ENCODE measurements at places on chromosomes 2 and 18.

- DNase-seq: no peak
Observed at GRCh38 chr2:44230378-44230777, 44.9 kb upstream of the SLC3A1 start.

DNA sequence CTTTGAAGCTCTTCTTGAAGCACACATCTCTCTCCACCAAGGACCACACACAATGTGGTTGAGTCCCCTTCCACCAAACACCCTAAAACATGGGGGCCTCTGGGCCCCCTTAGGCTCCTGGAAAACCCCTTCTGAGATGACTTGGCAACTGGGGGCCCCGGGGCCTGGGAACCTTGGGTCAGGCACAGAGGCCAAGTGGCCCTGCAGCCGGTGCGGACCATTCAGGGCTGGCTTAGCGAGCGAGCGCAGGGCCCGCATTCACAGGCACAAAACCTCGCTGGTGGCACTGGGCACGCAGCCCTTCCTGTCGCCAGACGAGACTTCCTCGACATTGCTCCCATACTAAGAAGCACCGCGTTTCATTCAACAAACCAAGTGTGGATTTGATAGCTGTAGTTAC lies 111.2 kb upstream of the ID2 start:
- no peak for DNase-seq

- peak; percentile 88 for DNase-seq
Observed at GRCh38 chr2:232026910-232027309, 65.4 kb downstream of the DIS3L2 start.

GRCh38 chr2:223635080-223635479 lies 32.9 kb upstream of the SCG2 start:
- DNase-seq: no peak

GRCh38 chr2:238869293-238870124 lies 21.6 kb downstream of the TWIST2 start:
- DNase-seq: no peak

DNA sequence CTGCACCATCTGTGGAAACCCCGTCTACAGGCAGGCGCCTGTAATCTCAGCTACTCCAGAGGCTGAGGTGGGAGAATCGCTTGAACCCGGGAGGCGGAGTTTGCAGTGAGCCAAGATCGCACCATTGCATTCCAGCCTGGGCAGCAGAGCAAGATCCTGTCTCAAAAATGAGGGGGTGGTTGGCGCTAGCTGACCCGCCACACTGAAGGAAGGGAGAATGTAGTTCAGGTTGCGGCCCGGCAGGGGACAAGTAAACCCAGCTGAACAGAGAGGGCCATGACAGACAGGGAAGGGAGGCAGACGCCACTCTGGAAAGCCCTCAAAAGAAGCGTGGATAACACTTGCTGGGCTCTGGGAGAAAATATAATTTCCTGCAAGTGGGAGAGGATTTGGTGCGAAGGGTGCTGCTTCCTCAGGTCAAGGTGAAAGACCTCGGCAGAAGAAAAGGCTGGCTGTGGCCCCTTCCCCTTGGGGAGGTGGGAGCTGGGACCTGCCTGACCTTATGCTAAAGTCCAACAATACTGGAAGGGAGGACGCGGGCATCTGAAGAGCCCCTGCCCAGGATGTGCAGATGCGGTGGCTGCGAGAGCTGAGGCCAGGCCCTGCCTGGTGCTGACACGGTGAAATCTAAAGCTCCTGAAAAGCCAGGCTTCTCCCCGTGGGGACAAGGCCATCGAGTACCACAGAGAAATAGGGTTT lies 3.7 kb upstream of the SFT2D3 start:
- DNase-seq: no peak

DNA sequence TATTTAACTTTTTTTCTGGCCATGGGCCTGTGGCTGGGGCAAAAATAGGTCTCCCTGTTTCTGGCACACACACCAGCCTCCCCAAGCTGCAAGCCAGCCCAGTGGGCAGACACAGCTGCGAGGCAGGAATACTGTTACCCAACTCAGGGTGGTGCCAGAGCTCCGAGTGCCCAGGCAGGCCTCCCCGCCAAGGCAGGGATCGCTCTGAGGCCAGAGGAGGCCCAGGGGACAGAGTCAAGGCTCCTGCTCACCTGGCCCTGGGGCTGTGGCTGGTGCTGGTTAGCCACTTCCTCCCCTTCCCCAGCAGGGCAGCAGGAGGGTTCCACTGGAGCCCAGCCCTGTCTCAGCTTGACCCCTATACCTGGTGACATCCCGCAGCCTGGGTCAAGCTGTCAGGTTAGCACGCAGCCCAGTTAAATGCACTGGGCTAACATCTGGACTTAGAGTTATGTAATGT lies 67.1 kb upstream of the EPAS1 start:
- no peak for DNase-seq

GRCh38 chr2:9744256-9745004 lies 98.8 kb upstream of the TAF1B start:
- no peak for DNase-seq

GRCh38 chr2:134217351-134217750 lies 36.5 kb upstream of the MGAT5 start:
- DNase-seq: peak; percentile 76

- no peak for DNase-seq
Observed at GRCh38 chr2:10215393-10215935, 87.2 kb upstream of the HPCAL1 start.

- DNase-seq: no peak
Observed at GRCh38 chr2:180699657-180700361, 280.6 kb upstream of the UBE2E3 start.

- no peak for DNase-seq
Observed at GRCh38 chr18:53458944-53459580, 765.4 kb downstream of the MBD2 start.

DNA sequence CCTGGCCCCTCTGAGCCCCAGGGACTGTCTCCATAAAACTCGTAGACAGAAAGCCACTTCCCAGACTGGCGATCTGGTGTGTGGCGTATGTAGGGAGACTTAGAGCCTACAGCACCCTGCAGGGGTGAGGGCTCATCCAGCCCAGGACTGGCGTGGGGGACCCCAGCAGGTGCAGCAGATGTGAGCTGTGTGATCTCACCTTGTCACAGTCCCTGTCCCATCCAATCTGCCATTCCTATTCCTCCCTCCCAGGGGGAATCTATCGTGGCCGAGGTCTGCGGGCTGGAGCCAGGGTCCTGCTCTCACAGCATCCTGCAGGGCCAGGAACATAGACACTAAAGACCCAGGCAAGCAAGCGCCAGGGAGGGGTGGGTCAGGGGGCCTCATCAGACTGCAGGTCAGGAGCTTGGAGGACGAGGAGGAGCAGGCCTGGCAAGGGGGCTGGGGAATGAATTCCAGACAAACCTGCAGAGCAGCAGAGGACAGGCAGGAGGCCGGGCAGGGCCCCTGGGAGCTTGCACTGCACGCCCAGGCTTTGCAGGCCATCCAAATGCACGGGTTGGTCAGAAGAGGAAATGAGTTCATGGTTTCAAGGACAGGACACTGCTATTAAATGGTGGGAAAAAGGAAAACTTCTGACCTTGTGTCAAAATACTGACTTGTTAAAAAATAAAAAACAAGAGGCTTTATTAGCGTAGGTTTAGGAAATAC lies 32.5 kb downstream of the HS6ST1 start:
- DNase-seq: no peak

GRCh38 chr18:4399929-4400328 lies 55.2 kb downstream of the DLGAP1 start:
- peak; percentile 44 for DNase-seq

GRCh38 chr2:197113275-197113711 lies 186.8 kb upstream of the PGAP1 start:
- DNase-seq: peak; percentile 45
